ENCODE measurements at places on chromosomes 13 and 19. TPM values are rescaled to one million over a fixed set of nuclear protein-coding genes. Genes with fewer than 3 reads are reported as not detected.

- no peak for DNase-seq
Observed at GRCh38 chr19:47487551-47488515, 3.8 kb upstream of the KPTN start.

DNA sequence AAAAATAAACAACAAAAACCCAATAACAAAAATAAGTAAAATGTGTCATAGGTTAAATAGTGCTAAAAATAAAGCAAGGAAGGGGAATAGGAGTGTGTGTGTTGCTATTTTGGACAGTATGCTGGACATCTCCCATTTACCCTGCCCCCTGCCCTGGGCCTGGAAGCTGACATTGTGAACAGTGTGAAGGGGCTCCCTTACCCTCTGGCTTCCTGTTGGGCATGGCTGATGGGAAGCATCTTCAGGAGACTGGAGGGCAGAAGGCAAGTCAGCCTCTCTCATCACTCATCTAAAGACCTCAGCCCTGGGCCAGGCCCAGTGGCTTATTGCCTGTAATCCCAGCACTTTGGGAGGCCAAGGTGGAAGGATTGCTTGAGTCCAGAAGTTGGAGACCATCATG is 26.7 kb downstream of the KCTD15 start:
- peak; percentile 32 for DNase-seq

GRCh38 chr19:6970021-6970420 is 51.2 kb downstream of the MBD3L2B start:
- DNase-seq: no peak

DNA sequence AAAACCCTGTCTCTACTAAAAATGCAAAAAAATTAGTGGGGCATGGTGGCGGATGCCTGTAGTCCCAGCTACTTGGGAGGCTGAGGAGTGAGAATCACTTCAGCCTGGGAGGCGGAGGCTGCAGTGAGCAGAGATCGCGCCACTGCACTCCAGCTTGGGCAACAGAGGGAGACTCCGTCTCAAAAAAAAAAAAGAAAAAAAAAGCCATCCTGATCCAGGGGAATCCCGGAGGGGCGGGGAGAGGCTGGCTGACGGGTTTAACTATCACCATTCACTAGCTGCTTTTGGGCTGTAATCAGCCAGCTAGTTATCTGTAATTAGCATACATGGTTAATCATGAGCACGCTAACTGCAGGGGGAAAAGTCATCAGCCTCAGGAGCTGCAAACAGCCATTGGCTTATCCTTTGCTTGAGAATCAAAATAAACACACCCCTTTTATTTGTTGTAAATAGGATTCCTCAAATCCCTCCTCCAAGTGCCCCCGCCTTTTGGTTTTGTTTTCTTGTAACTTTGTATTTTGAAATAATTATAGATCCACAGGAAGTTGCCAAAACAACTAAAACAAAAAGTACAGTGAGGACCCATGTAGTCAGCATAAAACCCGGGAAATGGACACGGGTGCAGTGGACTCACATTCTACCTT is 9.6 kb downstream of the FSD1 start:
- no peak for DNase-seq

The HSD11B1L gene
- 2.8 TPM for total RNA-seq

The OR4F17 gene
- total RNA-seq: not detected
